ENCODE measurements at places on chromosomes 2 and 18.

- no peak for DNase-seq
Measured at GRCh38 chr2:46981662-46982350, 66.2 kb upstream of the MCFD2 start.

DNA sequence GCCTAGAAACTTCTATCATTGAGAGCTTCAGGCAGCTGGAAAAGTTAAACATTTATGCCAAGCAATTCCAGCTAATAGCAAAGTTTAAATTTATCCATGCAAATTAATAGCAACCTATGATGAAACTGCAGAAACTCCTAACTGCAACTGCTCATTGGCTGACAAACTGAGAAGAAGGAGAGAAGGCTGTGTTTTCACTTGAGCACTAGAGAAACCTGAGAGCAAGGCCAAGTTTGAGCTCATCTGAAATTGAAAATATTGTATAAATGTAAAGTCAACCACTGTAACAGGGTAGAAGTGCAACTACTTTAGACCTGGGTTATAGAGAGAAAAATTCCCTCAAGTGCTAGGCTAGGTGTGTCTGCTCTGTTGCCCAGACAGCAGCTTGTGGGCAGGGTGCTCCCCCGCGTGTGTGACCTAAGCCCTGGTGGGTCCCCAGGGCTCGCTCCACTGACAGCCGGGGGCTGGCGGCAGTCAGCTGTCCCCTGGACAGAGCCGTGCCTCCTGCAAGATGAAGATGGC, 50.2 kb downstream of the CABYR start:
- DNase-seq: no peak

GRCh38 chr2:69386360-69386759, 667 bp downstream of the GFPT1 start:
- no peak for DNase-seq

GRCh38 chr2:149827585-149828126, 240.1 kb upstream of the MMADHC start:
- DNase-seq: no peak

- DNase-seq: no peak
Measured at GRCh38 chr2:157194097-157194688, 63.3 kb upstream of the GALNT5 start.

DNA sequence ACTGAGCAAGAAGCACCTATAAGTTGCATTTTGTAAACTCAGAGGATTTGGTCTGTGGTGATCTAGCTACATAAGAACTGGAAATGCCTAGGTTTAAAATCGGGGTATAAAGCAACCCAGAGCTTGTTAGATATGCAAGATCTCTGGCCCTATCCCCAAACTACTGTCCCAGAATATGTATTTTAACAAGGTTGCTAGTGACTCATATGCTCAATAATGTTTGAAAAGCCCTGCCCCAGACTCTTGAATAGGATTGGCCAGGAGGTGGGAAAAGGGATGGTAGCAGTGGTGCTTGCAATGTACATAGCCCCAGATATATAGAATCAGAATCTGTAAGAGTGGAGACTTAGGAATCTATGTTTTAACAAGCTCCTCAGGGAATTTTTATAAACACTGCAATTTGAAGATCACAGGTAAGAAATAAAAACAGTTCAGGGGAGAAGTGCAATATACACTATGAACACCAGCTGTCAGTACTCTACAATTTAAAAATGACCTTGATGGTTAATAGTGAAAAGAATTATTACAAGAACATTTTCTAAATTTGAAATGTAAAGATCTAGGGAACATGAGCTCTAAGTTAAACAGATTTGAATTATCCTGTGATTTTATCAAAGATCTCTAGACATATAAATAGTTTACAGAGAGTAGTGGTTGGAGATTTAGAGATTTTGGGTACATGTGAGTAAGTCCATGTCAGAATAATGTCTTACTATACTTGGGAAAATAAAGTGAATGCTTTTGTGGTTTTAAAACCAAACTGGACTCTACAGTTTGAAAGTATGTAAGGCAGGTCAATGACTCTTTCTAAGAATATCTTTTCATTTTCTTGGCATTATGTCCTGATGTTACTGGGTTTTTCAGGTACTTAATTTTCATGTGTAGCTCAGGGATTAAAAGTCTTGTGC, 7.7 kb upstream of the MMADHC start:
- no peak for DNase-seq
